COR-L47 (cell line): ENCODE measurements at places on chromosomes 11 and 22.

GRCh38 chr11:115900111-115900510, 395.9 kb upstream of the CADM1 start:
- DNase-seq: no peak

GRCh38 chr11:19934828-19935259, 222.2 kb downstream of the NAV2 start:
- DNase-seq: no peak

DNA sequence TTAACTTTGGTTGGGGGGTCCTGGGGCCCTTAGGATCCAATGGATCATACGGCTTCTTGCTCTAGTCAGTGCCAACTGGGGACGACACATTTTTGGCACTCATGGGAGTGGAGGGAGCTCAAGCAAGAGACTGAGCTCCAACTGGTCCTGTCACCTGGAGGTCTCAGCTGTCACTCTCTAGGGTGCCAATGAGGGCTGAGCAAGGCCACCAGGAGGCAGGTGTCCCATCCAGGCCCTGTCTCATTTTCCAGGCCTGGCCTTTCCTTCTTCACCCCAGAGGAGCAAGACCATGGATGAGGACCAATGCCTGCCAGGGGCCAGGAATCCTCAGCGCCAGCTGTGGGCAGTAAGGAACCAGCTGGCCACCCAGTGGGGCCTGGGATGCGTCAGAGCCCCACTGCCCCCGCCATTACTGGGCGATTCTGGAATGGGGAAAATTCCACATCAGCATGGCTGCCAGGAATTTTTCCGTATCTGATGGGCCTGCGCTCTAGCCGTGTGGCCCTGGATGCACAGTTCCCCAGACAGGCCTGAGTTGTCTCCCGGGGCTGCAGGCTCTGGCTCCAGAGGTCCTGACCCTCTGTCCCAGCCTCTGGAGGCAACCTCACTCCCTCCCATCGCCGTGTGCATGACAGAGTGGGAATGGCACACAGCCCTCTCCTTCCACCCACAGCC, 669 bp upstream of the GAL3ST1 start:
- no peak for DNase-seq

- DNase-seq: no peak
Measured at GRCh38 chr11:31555938-31556337, 46.4 kb downstream of the ELP4 start.

DNA sequence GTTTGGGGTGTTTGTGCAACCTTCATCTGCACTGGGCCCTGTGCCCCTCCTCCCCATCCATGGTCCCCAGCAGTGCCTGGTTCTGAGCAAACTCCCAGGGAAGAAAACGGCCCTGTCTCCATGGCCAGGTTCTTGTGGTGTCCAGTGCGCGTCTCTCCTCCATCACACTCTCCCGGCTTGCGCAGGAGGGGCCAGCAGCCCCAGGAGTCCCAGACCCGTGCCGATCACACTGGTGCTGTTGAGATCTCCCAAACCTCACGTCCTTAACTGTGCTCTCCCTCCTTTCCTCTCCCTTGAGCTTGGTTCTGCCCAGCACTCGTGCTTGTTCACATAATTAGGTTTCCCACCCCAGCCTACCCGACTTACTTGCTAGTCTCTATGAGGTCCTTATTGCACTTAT, 10.9 kb upstream of the GRK2 start:
- DNase-seq: no peak

DNA sequence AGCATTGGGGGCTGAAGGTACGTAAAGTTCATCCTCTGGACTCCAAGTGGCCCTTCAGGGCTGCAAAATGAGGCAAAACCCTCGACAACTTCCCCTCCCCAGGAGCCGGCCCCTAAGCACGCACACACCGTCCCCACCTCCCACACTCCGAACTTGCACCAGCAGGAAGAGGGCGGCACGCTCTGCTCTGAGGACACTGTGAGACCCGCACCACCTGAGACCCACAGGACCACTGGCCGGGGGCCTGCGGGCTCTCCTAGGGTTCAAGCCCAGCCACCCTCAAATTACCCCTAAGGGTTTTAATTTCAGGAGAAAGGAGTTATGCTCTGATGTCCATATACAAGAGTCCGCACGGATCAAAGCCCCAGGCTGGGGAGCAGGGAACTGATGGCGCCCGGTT, 49.7 kb upstream of the BID start:
- no peak for DNase-seq

DNA sequence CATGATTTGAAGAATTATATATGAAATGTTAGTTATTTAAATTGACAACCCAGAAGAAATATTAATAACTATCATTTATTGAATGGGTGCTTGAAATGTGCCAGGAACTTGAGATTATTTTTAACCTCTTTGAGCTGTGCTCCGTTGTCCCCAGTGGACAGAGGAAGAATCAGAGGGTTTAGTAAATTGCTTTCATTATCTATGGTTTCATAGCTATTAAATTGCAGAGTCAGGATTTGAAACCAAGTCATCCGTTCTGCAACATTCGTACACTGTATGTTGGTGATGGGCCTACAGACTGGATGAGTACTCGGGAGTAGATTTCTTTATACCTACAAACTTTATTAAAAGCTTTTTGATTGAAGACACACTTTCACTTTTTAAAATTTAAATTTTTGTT, 4.9 kb downstream of the HSD17B12 start:
- no peak for DNase-seq

DNA sequence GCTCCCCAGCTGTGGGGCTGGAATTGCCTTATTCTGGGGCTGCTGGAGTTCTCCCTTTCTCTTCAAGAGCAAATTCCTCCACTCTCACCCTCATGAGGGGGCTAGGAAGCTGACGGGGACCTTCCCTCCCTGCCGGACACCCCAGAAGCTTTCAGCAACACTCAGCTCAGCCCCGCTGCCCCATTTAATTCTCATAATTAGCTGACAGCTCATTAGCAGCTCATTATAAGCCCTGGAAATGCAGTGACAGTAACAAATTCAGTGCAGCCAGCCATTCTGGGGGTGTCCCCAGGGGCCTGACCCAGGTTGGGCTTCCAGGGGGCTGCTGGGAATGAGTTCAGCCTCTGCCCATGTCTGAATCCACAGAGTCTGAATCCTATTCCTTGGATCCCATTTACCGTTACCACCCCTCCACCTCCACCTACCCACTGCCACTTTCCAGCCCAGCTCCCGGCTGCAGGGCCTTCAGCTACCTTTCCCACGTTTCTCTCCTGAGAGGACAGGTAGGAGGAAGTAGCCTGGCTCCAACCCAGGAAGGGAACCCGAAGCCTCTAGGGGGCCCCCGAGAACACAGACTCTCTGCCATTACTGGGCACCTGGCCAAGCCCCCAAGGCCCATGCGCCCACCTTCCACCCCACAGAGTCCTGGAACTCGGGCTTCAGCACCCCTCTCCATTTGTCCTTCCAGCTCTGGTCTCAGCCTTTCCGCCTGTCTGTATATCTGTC, 101.7 kb upstream of the LMO1 start:
- no peak for DNase-seq

DNA sequence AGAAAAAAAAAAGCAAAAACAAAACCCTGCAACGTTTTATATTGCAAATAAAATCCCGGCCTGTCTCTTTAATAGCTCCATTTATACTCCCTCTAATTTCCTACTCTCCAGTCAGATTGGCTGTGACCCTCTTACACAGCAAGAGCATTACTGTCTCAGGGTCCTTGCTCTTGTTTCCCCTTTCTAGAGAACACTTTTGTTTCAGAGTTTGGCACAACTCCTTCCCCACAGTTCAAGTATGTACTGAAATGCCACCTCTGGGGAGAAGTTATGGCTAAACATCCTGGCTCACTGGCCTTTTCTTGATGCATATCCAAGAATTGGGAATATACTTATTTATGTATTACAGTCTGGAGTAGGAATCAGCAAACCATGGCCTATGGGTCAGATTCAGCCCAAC, 2.6 kb downstream of the CASP12 start:
- DNase-seq: no peak

- DNase-seq: no peak
Measured at GRCh38 chr22:43305806-43306205, 37.4 kb downstream of the SCUBE1 start.

GRCh38 chr11:111766834-111767142, 599 bp upstream of the PPP2R1B start:
- DNase-seq: no peak

DNA sequence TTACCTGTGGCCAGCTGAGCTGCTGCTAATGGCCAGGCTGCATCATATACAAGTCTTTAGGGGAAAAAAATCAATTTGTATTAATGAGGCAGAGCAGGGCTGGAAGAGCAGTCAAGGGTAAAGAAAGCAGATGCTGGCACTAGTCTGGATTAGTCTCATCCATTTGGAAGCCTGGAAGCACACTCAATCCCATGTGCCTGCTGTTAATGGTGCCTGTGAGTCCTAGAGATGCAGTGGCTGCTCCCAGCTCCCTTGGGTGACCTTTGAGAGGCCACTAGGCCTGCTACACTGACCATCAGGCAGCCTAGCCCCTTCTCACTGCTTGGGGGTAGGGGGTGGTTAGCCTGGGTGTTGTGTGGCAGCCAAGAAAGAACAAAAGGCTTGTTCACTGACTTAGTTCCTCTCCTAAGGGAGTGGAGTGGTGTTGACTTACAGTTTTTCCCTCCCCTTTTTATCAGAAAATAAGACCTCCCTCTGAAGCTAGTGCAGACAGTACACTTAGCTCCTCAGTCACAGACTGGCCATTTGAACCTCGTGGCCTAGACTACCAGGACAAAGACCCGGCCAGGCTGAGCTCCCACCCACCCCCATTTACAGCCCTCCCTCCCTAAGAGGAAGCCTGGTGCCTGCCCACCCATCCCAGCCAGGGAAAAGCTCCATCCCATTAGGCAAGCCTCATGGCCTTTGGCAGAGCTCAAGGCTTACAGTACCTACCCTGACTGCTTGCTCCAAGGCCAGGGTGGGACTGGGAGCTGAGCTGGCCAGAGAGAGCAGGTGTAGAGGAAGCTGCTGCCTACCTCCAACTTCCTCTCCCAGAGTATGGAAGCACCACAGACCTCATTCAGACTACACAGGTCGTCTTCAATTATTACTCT, 7.8 kb downstream of the PIK3IP1 start:
- no peak for DNase-seq

DNA sequence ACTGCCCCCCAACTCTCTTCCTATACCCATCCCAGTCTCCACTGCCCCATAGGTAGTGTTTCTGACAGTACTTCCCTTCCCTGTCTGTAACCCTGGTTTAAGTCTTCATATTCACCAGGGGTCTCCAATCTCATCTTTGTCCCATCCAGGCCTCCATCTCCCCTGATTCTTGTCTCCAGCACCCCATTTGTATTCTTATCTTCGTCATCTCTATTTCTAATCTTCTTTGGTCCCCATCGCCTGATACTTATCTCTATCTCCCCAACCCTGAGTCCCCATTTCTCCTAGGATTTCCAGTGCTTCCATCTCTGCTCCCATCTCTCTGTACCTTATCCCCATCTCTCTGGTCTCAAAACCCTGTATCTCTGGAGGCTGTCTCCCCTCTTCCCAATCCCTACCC, 1.8 kb downstream of the PHOX2A start:
- no peak for DNase-seq

- DNase-seq: no peak
Measured at GRCh38 chr11:8775332-8775731, 92.7 kb downstream of the RPL27A start.

GRCh38 chr22:32323513-32324164, 34.0 kb upstream of the RFPL3 start:
- DNase-seq: no peak

GRCh38 chr22:20933910-20934309, 16.7 kb downstream of the CRKL start:
- DNase-seq: no peak

DNA sequence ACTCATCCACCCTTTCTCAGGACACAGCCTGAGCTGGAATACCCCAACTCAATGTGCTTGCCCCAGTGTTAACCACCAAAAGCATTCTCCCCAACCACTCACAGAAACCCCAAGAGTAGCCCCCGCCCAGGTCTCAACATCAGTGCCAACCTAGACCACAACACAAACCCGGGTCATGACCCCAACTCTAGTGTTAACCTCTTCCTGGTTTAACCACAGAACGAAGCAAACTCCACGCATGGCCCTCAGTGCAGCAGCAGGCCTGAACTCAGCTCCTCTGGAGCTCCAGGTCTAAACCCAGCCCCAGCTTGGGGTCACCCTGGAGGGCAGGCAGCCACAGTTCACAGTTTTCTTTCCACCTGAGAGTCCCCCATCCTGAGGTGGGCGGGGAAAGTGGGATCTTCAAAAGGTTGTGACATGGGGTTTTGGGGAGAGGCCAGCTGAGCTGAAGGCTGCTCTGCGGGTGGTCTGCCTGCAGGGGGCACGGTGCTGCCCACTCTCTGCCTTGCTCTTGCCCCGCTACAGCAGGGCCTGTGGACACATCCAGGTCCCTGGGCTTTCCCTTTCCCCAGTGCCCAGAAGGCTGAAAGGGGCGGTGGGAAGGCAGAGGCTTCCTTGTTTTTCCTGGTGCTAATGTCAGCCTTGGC, 37.9 kb downstream of the NECTIN1 start:
- no peak for DNase-seq

GRCh38 chr11:96271777-96272176, 71.2 kb downstream of the MAML2 start:
- no peak for DNase-seq

DNA sequence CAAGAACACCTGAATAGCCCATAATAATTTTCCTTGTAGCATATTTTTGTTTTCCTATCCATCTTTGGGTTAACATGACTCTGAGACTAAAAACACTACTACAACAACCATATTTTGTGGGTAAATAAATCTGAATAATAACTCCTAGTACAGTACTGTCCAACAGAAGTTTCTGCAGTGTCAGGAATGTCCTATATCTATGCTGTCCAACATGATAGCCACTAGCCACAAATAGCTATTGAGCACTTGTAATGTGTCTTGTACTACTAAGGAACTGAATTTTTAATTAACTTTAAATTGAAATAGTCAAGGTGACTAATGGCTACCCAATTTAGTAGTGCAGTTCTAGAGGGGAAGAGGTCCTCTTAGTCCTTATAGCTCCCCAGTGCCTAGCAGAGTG, 135.6 kb downstream of the CADM1 start:
- DNase-seq: no peak

DNA sequence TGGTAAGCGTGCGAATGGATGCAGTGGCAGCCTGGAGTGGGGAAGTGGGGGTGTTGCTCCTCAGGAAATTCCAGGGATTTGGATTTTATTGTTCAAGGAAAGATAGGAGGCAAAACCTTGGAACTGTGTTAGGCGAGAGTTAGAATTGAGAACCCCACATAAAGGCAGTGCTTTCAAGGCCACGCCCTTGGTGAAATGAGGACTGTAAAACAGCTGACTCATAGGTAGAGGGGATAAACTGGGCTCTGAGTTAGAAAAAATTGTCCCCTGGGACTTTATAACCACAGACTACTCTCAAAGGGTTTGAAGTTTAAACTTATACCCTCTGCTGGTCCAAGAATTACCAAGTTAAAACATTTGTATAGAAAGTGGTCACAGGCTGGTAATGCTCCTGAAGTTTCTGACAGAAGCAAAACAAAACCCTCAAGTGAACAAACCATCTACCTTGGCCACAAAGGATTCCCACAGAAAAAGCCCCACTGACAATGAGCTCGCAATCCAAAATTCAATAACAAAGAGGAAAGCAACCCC, 250.3 kb upstream of the TBCEL start:
- no peak for DNase-seq

DNA sequence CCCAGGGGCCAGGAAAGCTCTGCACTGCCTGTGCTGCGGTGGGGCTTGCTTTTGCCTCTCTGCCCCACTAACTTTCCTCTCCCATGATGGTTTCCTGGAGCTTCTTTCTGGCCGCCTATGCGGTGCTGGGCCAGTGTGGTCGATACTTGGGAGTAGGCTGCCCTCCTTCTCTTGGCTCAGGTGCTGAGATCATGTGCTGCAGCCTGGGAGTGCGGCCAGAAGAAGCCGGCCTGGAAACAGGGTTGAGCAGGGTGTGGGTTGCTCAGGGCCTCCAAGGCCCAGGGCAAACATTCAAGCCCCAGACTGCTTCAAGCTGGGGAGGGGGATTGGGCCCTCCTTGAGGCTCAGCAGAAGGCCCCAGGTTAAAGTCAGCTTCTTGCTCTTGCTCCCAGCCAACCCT, 125.0 kb downstream of the NTM start:
- no peak for DNase-seq
